ENCODE measurements at places on chromosomes 3 and 15.
A peak's percentile ranks its signal among the peaks of the same experiment; 100 is the strongest.

DNA sequence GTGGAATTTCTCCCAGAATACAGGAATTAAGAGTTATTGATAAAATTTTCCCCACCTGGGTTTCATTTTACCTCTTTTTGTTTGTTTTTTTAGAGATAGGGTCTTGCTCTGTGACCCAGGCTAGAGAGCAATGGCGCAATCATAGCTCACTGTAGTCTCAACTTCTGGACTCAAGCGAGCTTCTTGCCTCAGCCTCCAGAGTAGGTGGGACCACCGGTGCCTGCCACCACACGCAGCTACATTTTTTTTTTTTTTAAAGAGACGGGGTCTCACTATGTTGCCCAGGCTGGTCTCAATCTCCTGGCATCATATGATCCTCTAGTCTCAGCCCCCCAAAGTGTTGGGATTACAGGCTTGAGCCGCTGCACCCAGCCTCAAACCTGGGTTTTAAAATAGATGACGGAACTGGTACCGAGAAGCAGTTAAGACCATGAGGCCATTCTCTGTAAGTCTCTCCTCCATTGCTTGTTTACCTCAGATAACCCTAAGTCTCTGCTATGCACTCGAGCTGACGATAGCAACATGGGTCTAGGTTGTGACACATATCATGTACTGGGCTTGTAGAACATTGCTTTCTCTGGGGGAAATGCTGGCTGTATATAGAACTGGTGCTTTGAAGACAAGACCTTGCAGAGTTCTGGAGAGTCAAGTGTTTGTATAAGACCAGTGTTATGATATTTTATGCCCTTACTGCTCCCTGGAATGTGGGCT, 16.4 kb downstream of the ETV5 start:
- DNase-seq, result no peak

DNA sequence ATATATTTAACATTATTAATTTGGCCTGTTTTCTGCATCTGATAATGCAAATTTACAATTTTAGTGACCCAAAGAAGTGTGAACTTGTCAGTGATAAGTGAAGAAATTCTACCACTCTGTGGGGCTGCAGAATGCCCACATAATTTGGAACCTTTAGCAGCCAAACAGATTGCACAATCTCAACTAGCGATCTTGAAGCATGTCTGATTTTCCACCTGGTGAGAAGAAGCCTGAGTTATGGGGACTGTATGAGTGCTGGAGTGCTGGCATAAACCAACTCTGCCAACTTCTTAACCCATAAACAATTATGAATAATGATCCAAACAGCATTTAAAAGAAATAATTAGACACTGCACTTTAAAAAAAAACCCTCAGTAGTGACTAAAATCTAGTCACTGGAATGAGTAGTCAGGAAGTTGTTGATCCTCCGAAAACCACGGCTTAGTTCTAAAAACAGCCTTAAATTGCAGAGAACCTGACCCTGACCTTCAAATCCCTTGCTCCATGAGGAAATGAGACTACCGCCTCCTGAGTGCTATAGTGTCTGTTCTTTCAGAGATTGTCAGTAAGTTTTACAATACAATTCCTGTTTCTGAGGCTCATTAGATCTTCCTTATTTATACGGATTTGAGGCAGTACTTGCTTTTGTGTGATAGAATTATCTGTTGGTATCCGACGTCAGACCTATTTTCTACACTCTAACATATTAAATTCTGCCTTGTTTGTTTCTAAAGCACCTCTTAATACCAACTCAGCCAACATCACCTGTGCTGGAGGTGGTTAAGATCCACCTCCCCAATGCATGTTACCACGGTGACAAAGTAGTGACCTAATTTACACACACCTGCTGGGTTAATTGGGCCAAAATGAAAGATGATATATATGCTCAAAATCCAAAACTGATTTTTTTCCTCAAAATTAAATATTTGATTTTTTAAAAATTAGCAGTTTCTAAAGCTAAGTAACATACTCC, 267.7 kb downstream of the ZBTB20 start:
- no peak for DNase-seq

DNA sequence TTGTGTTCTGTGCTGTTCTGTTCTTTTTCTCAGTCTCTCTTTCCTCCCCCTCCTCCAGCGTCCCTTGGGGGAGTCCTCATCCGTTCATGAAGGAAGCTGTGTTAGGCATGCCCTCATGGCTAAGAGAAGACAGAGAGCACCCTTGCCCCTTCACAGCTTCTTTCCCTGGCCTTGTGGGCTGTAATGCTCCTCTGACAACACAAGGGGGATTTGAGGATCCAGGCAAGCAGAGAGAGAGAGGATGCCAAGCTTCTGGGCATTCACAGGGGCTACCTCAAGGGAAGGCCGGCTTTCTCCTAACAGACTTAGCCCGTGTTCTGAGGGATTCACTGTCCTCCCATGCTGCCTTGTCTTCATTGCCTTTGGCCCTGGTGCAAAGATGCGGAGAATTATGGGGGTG, 389.5 kb downstream of the LRTM1 start:
- peak; percentile 2 for DNase-seq

- DNase-seq, result no peak
Observed at GRCh38 chr15:73952913-73953750, 26.9 kb downstream of the LOXL1 start.

DNA sequence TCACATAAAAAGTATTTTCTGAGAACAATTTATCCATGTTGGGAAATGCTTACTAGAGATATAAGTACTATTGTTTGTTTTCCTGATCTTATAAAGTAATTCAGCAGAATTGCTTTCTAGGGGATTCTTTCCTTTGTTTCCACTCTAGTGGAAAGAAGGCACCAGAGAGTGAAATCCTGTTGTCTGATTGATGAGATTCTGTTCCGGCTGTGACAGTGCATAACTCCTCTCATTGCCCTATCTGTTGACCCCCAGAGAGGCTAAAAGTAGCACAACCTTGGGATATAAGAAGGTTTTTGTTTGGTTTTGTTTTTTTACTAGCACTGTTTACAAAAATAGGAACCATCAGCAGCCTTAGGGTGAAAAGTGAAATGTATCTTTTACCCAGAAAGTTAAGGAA, 114.1 kb downstream of the ALCAM start:
- DNase-seq, result no peak

- no peak for DNase-seq
Observed at GRCh38 chr3:171876680-171877147, 33.6 kb downstream of the TMEM212 start.

GRCh38 chr3:113534365-113534764, 2.0 kb downstream of the SIDT1 start:
- peak; percentile 15 for DNase-seq

- no peak for DNase-seq
Observed at GRCh38 chr15:100340721-100341238, 995 bp downstream of the ADAMTS17 start.

- DNase-seq, result no peak
Observed at GRCh38 chr3:39850716-39851032, 41.3 kb downstream of the MYRIP start.

DNA sequence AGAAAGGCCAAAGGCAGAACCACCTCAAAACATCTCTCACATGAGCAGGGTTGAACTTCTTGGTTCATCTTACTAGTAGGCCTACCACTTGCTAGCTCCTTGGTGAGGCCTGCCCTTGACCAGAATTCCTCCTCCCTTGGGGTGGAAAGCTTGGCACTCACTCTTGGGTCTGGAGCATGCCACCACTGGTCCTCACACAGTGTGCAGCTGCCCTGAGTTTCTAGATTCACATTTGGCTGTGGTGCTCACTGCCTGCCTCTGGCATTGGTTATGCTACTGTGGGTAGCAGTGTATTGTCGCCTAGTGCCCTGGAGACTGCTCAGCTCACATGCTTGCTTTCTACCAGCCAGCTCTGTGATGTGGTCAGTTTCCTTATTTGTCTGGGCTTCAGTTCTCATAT, 23.7 kb downstream of the OXNAD1 start:
- no peak for DNase-seq

DNA sequence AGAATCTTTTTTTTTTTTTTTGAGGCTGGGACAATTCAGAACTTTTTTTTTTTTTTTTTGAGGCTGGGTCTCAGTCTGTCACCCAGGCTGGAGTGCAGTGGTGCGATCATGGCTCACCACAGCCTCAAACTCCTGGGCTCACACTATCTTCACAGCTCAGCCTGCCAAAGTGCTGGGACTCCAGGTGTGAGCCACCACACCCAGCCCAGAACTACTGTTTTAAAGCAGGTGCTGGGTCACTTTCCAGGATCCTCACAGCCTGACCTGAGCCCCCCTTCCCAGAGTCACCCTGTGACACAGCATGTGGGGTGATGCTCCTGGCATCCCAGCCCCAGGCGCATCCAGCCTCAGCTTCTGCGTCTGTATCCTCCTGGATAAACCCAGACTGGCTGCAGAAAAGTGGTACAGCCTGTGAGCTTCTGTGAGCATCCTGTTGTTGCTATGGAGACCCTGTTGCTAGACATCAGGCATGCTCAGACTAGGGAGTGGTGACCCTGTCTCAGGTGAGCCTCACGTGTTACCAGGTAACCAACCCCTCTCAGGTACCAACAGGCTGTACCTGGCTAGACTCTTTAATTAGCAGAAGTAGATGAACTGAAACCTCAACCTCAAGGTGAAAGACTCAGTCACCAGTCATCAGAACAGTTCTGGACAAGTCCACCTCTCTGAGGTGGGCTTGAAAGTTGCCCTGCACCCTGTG, 15.0 kb downstream of the KLF13 start:
- peak; percentile 53 for DNase-seq

DNA sequence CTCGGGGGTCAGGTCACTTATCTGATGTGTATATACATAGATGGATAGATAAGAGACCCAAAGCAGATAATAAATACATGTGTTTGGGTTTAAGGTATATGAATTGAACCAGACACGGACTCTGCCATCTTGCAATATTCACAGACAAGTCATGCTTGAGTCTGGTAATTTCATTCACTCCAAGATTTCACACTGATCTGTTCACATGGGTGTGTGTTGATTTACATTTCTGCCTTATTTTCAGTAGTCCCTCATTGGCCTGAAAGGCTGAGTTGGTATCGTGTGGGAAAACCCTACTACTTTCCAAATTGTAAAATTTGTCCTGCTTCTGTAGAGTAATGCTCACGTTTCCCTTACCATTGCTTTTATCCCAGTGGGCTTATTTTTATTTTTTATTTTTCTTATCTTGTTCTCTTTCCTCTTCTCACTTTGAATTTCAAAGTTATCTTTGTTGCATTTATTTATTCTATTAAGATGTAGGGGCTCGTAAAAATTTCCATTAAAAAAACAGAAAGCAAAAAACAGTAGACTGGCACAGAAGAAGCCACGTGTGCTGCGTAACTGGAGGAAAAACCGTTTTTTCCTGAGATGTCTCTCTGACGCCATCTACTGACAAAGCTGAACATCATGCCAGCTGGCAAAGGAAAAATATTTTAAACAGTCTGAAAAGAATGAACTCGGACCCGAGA, 10.8 kb upstream of the MFSD1 start:
- DNase-seq, result peak; percentile 86

DNA sequence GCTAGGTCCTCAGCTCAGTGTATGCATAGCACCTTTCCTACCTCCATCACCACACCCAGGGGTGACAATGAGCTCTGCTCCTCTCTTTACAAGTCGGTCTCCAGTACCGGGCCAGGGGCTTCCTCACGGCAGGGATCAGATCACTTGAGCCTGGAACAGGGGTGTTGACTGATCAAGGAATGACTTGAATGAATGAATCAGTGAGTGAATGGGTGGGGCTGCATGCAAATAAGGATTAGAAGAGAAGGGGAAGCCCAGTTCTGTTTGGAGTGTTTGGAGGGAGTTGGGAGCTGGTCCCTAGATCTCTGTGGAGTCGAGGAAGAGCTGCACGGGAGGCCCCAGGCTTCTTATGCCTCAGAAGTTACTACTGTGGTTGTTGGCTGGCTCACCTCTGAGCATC, 87.0 kb downstream of the TMEM266 start:
- no peak for DNase-seq

- peak; percentile 56 for DNase-seq
Observed at GRCh38 chr3:197305854-197306253, 7.4 kb upstream of the DLG1 start.

DNA sequence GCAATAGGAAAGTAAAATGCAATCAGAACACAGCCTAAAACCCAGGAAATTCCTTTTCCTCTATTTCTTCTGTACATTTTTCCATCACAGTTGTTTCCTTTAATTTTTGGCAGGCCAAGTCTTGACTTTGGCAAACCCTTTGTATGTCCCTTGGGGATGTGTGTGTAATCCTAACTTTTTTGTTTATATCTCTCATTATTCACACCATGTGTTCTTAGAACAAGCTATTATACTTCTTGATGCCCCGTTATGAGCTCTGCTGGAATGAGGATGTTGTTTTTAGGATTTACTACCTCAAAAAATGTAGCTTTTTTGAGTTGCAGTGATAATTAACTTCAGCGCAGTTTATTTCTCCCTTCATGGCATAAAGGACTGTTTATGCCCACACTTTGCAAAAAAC, 123.4 kb downstream of the ABI3BP start:
- DNase-seq, result no peak

- DNase-seq, result no peak
Observed at GRCh38 chr3:188286087-188286513, 132.1 kb downstream of the LPP start.

GRCh38 chr3:123953735-123954134, 7.3 kb downstream of the CCDC14 start:
- DNase-seq, result peak; percentile 26

- DNase-seq, result no peak
Observed at GRCh38 chr3:121723485-121723884, 26.1 kb downstream of the GOLGB1 start.

GRCh38 chr3:16349986-16350596, 85.1 kb downstream of the OXNAD1 start:
- DNase-seq, result no peak

GRCh38 chr15:66590435-66590834, 24.6 kb upstream of the LCTL start:
- no peak for DNase-seq

GRCh38 chr15:54810496-54810895, 386.2 kb downstream of the RSL24D1 start:
- no peak for DNase-seq

DNA sequence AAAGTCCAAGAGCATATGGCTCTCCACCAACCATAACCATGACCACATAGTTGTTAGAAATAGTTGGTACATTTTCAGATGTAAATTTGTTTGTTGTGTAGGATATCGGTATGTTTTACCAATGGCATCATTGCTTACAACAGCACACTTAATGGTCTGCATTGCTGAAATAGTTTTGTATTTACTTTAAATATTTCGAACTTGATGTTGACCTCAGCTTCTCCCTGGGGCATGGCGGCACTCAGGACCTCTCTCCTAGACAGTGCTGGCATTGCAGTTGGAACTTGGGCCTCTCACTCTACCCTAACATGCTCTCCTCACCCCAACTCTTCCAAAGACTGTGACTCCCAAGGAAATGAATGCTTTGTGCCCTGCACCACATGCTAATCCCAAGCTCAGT, 5.0 kb downstream of the SLC22A13 start:
- no peak for DNase-seq

GRCh38 chr15:29822684-29823459, 604 bp upstream of the TJP1 start:
- DNase-seq, result no peak

DNA sequence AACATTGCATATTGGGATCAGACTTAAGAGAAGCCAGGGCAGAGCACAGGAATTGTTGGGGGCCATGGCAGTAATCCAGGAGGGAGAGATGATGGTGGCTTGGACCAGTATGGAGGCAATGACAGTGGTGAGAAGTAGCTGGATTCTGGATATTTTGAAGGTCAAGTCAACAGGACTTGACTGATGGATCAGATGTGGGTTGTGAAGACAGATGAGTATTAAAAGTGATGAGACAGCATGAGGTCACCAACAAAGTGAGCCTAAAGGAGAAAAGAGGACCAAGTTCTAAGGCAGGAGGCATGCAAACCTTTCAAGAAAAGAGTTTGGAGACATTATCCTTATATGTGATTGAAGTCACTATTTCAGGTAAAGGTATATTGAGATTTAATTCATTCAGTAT, 56.6 kb upstream of the TIPARP start:
- DNase-seq, result no peak

Data from NAMALWA (cell line).